ENCODE measurements at places on chromosomes 4 and X.

- no peak for DNase-seq
Measured at GRCh38 chrX:107561468-107562215, 66.7 kb upstream of the PRPS1 start.

GRCh38 chr4:54548098-54548620 is 109.6 kb upstream of the KIT start:
- DNase-seq: no peak

GRCh38 chrX:1658071-1658491 is 43.2 kb downstream of the ASMT start:
- DNase-seq: no peak

DNA sequence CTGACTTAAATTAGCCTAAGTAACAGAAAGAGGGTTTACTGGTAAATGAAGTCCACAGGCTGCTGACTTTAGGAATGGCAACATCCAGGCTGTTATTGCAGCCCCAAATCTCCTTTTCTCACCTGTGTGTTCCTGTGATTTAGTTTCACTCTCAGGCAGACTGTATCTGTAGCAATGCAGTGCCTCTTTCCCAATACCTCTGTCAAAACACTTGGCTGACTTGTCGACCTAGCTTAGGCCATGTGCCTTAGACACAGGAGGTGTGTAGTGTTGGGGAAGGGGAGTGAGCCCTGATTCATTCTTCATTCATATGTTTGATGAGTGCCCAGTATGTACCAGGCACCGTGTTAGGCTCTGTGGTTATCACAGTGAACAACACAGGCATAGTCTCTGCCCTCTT is 46.9 kb downstream of the JADE3 start:
- DNase-seq: no peak

DNA sequence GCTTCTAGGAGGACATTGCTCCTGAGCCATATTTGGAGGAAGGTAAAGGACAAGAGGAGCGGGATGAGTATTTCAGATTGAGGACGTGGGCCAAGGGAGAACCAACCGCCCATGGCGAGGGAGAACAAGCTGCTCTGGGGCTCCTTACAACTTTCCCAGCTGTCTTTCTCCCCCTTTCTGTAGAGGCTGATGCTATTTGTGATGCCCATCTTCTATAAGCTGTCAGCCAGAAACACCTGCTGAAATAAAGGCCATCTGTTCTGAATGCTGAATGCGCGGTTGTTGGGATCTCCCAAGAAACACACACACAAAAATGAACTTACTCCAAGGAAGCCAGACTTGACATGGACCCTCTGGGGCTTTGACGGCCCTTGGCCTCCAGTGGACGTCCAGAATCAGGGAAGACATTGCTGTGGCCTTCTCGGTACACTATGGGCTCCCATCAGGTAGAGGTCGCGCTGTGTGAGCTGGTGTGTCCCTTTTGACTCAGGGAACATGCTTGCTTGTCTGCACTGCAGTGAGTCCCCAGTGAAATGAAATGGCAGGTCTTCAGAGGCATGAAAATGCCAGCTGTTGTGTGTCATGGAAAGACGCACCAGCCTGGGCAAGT is 30.9 kb downstream of the RWDD4 start:
- no peak for DNase-seq

DNA sequence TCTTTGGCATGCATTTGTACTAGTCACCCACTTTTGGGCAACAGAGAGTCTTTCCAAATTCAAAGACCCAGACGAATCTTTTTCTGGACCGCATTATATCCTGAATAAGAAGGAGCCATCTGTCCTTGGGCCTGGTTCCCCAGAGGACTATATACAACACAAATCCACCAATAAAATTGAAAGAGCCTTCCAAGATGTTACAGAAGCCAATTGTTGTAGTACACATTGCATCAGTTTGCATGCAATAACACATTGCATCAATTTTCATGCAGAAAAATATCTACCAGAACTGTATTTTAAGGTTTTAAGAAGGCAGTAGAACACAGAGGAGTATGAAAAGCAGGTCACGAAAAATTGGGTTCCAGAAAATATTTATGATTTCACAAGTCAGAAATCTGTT is 203.2 kb downstream of the HTR2C start:
- peak; percentile 4 for DNase-seq

GRCh38 chr4:6601661-6602250 is 26.8 kb downstream of the MAN2B2 start:
- no peak for DNase-seq

DNA sequence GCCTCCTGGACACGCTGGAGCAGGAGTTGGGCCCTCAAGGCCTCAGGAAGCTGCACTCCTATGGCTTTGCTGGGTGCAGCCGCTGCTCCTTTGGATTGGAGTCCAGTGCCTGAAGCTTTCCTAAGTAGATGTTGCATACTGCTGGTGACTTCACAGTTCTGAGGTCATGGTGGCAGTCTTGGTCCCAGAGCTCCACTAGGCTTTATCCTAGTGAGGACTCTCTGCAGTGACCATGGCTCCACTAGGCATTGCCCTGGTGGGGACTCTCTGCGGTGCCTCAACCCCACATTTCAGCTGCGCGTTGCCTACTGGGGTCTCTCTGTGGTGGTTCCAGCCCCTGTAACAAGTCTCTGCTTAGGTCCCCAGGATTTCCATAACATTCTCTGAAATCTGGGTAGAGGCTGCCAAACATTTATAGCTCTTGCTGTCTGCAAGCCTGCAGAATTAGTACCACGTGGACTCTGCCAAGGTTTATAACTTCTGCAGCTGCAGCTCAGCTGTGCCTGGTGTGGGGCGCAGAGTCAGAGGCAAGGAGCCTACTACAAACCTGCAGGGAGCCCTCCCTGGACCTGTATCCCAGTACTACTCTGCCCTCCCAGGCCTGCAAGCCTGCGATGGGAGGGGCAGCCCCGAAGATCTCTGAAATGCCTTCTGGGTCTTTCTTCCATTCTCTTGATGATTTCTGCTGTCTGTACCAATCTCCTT is 46.0 kb upstream of the NFKB1 start:
- DNase-seq: no peak

- DNase-seq: no peak
Measured at GRCh38 chrX:39445336-39445735, 644.1 kb downstream of the MID1IP1 start.

- no peak for DNase-seq
Measured at GRCh38 chr4:96708766-96709165, 868.9 kb downstream of the PDHA2 start.
